ENCODE measurements at places on chromosomes 13 and 19.
A peak's percentile ranks its signal among the peaks of the same experiment; 100 is the strongest.

DNA sequence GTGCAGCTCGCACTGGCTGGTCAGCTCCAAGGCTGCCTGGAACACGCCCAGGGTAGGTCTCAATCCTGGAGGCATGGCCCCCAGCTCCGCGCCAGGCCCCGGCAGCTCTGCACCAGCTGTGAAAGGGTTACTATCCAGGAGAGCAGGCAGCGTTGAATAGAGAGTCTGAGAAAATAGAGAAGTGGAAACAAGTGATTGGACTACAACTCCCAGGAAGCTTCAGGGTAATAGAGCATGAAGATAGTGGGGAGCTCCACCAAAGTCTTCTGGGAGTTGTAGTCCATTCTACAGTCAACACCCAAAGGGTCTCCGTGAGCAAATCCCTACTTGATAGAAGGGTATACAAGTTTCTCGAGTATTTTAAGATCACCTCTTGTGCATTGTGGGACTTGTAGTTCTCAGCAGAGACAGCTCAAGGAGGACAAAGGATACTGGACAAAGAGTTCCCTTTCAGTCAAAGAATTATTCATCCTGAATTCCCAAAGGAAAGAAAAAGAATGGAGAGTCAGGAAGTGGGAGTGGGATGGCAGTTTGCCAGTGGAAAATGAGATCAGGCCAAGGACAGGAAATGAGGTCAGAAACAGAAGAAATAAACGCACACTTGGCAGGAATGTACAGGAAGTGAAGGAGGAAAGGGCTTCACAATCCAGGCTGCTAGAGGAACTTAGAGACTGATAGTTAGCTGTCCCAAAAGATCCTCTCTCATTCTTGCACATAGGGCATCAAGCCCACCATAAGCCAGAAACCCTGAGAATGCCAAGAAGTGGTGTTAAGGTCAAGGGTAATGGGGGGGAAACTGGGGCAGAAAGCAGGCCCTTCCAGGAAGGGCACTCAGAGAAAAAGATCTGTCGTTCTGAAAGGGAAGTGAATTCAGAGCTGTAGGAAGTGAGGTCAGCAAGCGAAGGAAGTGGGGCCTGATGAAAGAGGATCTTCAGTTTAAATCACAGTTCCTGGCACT, 5.5 kb upstream of the MAMSTR start:
- DNase-seq, result peak; percentile 74

DNA sequence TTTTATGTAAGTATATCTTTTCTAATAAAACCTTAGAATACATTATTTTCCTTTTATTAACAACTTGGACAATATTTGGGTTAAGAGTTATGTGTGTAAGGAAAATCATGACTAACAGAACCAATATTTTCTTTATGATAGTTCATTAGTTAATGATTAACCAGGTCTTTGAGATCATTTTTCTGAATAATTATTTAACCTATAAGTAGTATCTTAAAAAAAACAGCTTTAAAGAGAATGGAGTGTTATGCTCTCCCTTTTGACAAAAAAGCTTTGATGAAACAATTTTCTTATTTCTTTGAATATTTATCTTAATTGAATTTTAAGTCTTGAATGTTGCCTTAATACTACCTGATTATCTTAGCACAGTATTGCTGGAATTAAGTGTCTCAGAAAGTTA, 3.8 kb downstream of the SLAIN1 start:
- no peak for DNase-seq

GRCh38 chr13:65990684-65991083, 1239.5 kb downstream of the PCDH9 start:
- DNase-seq, result no peak

- no peak for DNase-seq
Observed at GRCh38 chr13:20711301-20712044, 8.0 kb downstream of the IL17D start.

DNA sequence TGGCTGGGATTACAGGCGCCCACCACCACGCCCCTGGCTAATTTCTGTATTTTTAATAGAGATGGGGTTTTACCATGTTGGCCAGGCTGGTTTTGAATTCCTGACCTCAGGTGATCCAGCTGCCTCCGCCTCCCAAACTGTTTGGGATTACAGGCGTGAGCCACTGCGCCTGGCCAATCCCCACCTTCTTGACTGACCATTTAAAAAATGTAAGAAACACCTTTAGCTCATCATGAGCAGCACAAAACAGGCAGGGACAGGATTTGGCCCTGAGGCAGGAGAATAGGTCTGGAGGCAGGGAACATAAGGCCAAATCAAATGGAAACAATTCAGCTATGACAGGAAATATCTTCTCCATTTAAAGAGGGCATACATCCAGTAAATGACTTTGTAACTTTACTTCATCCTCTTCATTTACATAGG, 1.4 kb upstream of the MPV17L2 start:
- DNase-seq, result no peak
